ENCODE measurements at places on chromosomes 4 and X. TPM values are rescaled to one million over a fixed set of nuclear protein-coding genes. Genes with fewer than 3 reads are reported as not detected.

Gene STATH
- not detected for total RNA-seq

Gene PGM2
- 4.1 TPM for total RNA-seq

Gene CT45A7
- not detected for total RNA-seq

Gene PPP1R3F
- 25.5 TPM for total RNA-seq

Gene SSX2
- not detected for total RNA-seq

GRCh38 chrX:120015145-120016067 lies 62.1 kb downstream of the RHOXF2B start:
- DNase-seq, result no peak

- no peak for DNase-seq
Measured at GRCh38 chrX:9337046-9337445, 127.8 kb upstream of the TBL1X start.

DNA sequence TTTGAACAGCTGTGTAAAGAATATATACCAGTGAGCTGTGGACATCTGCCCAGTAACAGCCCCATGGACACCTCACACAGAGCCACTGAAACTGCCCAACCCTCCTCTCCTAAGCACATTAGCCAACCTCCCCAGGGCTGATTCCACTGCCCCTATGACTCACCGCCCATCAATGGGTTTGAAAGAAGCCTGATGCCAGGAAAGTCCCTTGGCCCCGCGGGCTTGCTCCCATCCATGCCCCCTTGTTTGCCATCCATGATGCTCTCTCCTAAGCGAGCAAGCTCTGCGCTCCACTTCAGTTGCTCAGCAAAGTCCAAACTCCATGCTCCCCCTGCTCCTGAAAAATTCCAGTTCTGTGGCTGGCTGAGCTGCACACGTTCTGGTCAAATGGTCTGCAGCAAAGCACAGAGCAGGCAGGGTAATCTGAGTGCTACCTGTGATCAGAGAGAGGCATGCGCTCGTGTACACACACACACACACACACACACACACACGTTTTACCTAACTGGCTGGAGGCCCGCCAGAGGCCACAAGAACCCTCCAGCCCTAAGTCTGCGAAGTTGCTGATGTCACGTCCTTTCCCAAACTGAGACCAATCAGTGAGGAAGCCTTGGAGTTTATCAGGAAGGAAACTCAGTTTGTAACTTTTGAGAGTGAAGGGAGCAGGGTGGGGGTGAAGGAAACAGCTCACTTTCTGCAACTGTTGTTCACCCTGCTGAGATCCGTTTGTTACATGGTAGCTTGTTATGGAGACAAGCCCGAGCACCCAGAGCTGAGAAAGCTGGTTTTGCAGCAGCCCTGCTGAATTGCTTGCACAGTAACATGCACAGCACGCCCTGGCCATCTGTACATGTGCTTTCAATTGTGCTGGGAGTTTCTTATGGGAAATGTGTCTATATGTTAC lies at the start of gene ASB9:
TSS of gene ASB9 (minus strand) at position 466 of the 904 bp plus-strand sequence. CDS start at position 257, 209 bp downstream.
- no peak for DNase-seq

- no peak for DNase-seq
Measured at GRCh38 chrX:48507246-48507645, 1.5 kb upstream of the PORCN start.

- DNase-seq, result no peak
Measured at GRCh38 chr4:74104145-74104544, 5.2 kb upstream of the CXCL2 start.

GRCh38 chr4:42101446-42101975 lies 50.9 kb downstream of the BEND4 start:
- DNase-seq, result no peak

GRCh38 chr4:8353912-8354453 lies 84.4 kb downstream of the HTRA3 start:
- DNase-seq, result no peak

DNA sequence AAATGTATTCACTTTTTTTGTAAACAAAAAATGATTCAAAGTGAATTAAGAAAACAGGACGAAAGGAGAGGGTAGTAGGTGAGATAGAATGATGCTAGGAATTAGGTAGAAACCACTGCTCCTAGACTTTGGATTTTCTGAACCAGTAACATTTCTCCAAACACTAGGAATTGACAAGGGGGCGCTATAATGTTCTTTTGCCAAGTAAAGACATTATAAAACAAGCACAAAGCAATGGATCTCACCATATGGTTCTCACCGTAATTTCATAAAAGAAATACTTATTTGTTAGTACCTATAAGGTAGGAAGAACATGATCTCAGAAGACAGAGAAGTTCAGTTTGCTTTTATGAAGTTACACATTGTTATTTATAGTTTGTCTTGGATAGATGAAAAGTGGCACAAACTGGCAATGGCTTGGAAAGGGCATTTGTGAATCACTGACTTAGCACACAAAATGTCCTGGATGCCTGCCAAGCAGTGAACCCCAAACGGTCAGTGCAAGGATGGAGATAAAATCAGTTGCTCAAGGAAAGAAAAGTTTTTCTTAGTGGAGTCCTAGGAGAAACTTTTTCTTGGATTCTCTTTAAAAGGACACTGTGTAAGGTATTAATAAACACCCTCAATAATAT lies 8.1 kb upstream of the TBC1D1 start:
- DNase-seq, result no peak

- DNase-seq, result no peak
Measured at GRCh38 chr4:82047731-82048130, 326.1 kb downstream of the HNRNPD start.

- no peak for DNase-seq
Measured at GRCh38 chr4:101954975-101955678, 164.6 kb downstream of the BANK1 start.

- DNase-seq, result no peak
Measured at GRCh38 chr4:88793475-88793874, 95.8 kb upstream of the NAP1L5 start.

DNA sequence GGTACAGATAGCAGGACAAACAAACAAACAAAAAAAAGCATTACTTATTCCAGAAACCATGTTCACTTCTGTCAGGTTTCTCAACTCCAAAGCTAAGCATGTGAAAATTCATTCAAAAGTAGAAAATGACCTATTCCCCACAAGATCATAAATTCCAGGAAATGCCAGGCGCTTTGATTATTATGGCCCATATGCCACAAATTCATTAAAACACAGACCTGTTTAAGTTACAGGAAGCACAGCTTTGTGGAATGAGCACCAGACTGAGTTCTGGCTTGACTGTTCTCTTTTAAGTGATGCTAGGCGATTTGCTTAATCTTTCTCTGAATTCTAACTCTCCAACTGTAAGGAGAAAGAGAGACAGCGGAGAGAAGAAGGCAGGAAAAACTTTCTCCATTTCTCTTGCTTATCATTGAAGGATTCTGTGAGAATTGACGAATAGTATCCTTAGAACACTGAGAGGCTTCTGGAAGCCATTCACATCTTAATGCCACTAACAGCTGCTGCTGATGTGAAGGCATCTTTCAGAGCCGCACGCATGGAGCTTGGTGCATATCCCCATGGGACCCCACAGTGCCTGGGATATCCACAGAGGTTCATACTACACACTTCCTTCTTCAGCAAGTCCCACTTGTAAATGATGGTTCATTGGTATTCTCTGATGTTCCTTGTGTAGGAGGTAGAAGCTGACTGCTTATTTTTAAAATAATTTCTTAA lies 138.0 kb downstream of the ZNF674 start:
- DNase-seq, result no peak
